Right kidney (tissue), 9 donors: ENCODE measurements at places on chromosomes 5 and 9.

DNA sequence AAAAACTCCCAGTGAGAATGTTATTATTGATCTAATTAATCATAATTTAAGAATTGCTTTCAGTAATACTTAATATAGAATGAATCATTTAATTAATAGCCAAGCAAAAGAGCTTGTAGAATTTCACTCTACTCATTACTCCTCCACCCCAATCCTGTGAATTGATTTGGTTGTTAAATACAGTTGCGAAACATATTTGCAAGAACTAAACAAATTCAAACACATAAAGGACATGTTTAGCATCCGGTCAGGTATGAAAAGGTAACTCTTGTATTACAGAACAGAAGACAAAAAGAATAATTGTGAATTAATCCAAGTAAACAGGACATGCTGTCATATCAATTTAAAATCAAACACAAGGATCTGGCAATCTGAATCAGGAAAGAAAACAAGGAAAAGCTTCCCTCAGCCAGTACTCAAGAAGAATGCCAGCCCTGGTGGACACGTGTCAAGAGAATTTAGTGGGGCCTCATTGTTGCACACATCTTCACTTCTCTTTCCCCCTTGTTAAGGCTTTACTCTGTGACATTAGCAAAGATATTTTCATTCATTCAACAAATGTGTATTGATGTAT is 89.4 kb upstream of the SLC12A2 start:
- no peak for DNase-seq

- no peak for DNase-seq
Observed at GRCh38 chr5:125220284-125220683, 473.8 kb upstream of the ZNF608 start.

DNA sequence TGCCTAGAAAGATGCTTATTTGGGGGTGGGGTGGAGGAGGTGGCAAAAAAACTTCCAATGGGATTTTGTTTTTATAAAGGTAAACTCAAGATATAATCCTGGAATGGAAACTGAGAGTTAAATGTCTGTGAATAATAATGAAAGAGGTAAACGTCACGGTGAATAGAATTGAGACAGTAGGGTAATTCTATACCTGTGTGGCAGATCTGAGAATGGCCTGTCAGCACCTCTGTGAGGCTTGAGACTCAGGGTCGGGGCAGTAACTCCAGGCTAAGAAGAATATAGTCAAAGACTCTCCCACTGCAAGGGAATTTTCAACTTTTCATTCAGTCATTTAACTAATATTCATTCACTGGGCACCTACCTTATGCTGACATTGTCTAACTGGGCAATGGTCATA is 581.2 kb upstream of the ZNF608 start:
- DNase-seq, result no peak

GRCh38 chr9:85715587-85715986 is 26.2 kb downstream of the AGTPBP1 start:
- DNase-seq, result no peak

- DNase-seq, result no peak
Observed at GRCh38 chr5:54454602-54455001, 897 bp upstream of the HSPB3 start.

DNA sequence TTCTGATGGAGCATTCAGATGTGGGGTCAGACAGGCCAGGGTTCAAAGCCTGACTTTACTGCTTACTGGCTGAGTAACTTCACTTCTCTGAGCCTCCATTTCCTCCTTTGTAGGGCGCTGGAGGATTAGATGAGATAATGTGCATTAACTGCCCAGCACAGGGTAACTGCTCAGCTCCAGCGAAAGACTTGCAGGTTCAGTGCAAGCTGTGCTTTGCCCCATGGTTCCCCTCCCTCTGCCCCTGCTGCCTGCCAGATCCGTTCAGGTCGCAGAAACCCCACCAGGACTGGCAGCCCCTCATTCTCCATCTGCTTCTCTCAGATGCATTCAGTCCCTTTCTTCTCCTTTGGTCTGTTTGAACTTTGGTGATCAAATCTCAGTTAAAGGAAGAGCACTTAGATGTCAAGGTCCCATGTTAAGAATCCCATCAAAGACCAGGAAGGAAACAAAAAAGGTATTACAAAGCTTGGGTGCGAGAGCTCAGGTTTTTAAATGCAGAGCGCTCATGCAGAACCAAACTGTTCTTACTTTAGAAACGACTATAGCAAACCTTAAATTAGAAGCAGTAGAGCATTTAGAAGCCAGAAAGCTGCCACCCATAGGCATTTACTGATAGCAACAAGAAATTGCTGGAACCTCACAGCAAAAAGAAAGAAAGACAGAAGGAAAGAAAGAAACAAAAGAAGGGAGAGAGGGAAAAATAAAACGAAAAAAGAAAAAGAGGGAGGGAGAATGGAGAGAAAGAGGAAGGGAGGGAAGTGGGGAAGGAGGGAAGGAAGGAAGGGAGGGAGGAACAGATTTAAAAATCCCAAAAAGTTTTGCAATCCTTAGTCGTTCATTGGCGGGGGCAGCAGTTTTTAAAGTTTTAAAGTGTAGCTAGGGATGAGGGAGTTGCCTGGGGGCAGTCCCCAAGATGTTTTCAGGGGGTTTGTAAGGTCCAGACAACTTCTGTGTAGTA is 23.5 kb downstream of the AFAP1L1 start:
- DNase-seq, result no peak

DNA sequence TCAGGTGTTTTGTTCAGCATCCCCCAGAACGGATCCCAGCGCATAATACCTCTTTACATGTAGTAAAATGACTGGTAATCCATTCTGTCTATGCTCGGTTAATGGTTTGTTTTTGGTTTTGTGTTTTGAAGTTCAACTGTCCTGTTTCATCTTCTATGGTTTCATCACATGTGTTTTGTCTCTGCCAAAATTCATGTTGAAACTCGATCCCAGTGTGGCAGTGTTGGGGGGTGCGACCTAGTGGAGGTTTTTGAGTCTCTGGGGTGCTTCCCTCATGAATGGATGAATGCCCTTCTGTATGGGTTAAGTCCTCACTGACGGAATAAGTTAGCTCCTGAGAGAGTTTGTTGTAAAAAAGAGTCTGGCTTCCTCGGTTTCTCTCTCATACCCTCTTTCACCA is 317.4 kb downstream of the KDM4C start:
- no peak for DNase-seq

DNA sequence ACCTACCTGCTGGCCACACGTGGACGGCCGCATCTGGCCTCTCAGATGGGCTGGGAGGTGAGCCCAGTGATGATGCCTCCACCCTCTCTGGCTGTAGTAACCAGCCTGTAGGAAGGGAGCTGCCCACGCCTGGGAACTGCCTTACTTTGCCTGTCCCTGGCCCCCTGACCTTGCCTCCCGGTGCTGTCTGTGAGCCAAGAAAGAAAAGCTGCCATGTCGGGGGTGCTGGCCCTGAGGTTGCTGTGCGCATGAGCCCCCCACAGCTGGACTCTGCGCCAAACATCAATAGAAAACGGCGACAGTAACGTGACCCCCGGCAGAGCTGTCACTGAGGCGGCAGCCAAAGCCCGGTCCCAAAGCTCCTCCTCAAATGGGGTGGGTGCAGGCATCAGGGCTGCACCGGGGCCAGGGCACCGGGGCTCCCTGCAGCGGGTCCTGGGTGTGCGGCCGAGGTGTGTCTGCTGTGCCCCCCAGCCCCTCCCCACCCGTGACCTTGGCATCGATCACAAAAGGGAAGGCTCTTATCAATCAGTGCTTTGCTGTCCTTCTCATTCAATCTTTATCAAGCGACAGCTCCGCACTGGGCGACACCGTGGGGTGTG is 15.3 kb upstream of the SLC9A3 start:
- no peak for DNase-seq

DNA sequence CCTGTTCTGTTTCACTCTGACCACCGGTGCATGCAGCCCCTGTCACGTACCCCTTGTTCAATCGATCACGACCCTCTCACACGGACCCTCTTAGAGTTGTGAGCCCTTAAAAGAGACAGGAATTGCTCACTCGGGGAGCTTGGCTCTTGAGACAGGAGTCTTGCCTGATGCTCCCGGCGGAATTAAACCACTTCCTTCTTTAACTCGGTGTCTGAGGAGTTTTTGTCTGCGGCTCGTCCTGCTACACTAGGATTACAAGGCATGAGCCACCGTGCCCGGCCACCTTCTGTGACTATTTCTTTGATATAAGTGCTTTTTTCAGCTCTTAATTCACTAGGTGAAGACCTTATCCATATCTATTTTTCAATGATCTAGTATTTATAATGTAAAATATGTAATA is 167.5 kb downstream of the TTC39B start:
- no peak for DNase-seq

DNA sequence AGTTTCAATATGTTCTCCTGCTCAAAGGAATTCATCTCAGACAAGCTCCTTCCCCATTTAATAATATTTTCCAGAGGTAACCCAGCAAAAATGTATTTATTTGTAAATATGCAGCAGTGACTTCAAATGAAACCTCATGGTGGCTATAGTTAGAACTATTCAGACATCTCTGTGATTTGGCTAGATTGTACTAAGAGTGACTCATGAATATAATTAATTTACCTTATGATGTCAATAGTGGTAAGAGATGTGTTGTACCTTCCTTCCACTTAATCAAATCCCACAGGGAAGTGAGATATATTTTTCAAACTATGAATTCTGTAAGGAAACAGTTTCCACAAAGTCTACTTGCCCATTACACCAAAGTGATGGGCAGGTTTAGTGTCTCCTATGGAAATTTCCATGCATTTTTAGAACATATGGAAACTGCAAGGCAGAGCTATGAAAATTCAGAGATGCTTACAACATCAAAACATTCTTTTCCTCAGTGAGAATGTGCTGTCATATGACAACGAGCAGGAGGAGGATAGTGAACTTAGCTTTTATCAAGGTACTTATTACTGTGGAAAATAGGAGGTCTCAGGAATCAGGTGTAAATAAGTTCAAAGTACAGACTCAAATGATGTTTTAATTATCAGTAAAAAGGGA is 34.0 kb upstream of the SPDL1 start:
- DNase-seq, result no peak
